Stimulated activated CD4-positive, alpha-beta T cell treated with anti-CD3 and anti-CD28 coated beads, Interleukin-1b, Interleukin-23, amount 100 ng/mL, for 48 hours (primary cell): ENCODE measurements at places on chromosomes 12 and 14.

DNA sequence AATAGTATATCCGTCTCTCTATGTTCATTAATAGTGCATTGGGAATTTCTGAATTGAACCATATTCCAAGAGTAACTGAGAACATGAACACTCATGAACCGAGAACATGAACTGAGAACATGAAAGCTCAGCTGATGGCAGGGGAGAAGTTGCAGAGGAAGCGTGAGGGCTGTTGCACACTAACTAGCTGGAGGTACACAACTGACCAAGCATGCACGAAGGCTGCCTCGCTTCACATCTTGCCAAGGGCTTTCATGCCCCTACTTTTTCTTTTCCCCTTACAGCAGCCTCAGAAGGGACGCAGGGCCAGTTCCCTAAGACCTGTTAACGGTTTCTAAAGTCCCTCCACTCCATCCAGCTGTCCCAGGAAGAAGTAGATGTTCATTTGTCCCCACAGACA, 4.3 kb downstream of the RNASE1 start:
- no peak for DNase-seq

GRCh38 chr12:22627371-22627770, 2.4 kb downstream of the ETNK1 start:
- no peak for DNase-seq

GRCh38 chr14:70807898-70808415, 1.4 kb downstream of the MAP3K9 start:
- DNase-seq, result peak; percentile 67

GRCh38 chr14:42710071-42710470, 1103.4 kb downstream of the LRFN5 start:
- no peak for DNase-seq

DNA sequence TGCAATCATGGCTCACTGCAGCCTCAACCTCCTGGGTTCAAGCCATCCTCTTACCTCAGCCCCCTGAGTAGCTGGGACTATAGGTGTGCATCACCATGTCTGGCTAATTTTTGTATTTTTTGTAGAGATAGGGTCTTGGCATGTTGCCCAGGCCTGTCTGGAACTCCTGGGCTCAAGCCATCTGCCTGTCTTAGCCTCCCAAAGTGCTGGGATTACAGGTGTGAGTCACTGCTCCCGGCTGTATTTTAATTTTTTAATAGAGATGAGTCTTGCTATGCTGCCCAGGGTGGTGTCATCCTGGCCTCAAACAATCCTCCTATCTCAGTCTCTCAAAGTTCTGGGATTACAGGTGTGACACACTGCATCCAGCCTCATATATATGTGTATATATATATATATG, 31.7 kb upstream of the GPRC5A start:
- DNase-seq, result no peak

DNA sequence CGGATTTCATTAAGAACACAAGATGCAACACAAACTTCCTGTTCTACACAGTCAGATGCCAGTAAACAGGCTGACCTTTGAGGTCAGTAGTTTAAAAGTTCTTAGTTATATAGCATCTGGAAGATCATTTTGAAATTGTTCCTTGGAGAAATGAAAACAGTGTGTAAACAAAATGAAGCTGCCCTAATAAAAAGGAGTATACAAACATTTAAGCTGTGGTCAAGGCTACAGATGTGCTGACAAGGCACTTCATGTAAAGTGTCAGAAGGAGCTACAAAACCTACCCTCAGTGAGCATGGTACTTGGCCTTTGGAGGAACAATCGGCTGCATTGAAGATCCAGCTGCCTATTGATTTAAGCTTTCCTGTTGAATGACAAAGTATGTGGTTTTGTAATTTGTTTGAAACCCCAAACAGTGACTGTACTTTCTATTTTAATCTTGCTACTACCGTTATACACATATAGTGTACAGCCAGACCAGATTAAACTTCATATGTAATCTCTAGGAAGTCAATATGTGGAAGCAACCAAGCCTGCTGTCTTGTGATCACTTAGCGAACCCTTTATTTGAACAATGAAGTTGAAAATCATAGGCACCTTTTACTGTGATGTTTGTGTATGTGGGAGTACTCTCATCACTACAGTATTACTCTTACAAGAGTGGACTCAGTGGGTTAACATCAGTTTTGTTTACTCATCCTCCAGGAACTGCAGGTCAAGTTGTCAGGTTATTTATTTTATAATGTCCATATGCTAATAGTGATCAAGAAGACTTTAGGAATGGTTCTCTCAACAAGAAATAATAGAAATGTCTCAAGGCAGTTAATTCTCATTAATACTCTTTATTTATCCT, 13.5 kb downstream of the PTGER2 start:
- DNase-seq, result no peak

- no peak for DNase-seq
Measured at GRCh38 chr12:50442178-50442908, 41.7 kb downstream of the LARP4 start.

GRCh38 chr12:132354982-132355680, 25.7 kb upstream of the GALNT9 start:
- no peak for DNase-seq

GRCh38 chr12:131211340-131211938, 257.7 kb downstream of the ADGRD1 start:
- DNase-seq, result no peak

- DNase-seq, result no peak
Measured at GRCh38 chr12:57094208-57095160, 5.6 kb downstream of the NAB2 start.

DNA sequence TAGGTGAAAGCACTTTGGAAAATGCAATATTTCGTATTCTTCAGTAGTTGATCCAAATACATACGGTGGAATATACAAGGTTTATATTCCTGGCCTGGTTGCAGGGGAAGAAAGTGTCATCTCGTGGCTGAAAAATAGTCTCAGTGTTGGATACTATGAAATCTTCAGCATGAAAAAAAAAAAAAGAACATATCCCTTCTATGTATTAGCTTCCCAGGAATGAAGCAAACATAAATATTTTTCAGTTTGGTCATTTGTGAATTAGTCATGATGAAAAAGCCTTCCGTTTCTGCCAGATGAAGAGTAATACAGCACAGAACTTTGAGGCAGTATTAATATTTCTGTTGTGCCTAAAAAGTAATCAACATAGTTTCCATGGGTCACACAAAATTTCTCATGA, 36.7 kb downstream of the FLRT2 start:
- DNase-seq, result no peak

DNA sequence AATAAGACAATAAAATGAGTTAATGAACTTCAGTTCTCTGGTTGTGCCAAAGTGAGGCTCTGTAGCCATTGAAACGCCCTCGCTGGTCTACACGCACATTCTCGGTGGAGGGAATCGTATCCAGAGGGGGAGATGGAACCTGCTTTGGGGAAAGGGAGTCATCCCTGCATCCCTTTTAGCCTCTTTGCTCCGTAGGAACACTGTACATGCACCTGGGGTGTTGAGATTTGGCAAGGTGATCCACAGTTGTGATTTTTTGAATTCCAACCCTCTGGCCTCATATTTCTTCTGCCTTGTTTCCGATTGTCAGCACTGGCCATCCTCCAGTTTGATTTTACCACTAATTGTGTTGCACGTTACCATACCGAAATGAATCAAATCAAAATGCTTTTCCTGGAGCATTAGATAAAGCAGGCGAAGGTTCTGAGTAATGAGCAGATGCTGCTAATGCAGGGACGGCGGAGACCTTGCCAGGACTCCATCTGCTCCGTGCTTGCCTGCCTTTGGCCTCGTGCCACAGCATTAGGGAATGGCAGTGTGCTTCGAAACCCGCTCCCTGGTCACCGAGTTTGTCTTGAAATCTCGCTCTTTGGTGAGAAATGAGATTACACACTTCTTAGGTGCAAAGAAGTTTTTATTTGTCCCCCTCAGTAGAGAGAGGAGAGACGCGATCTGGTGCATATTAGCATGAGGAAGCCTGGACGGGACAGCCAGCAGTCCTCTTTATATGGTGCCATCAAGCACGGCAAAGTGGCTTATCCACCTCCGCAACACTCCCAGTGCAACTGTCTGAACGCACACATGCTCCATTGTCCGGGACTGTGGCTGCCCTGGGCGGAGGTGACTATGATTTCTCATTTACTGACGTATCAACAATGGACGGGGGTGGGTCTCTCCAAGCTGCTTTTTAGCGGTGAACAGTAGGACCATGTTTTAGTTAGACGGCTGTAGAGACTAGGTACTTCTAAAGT, 59.1 kb downstream of the FBXW8 start:
- no peak for DNase-seq

GRCh38 chr12:98618952-98619351, 25.5 kb downstream of the SLC25A3 start:
- no peak for DNase-seq

- no peak for DNase-seq
Measured at GRCh38 chr12:52037248-52037861, 13.9 kb upstream of the NR4A1 start.

DNA sequence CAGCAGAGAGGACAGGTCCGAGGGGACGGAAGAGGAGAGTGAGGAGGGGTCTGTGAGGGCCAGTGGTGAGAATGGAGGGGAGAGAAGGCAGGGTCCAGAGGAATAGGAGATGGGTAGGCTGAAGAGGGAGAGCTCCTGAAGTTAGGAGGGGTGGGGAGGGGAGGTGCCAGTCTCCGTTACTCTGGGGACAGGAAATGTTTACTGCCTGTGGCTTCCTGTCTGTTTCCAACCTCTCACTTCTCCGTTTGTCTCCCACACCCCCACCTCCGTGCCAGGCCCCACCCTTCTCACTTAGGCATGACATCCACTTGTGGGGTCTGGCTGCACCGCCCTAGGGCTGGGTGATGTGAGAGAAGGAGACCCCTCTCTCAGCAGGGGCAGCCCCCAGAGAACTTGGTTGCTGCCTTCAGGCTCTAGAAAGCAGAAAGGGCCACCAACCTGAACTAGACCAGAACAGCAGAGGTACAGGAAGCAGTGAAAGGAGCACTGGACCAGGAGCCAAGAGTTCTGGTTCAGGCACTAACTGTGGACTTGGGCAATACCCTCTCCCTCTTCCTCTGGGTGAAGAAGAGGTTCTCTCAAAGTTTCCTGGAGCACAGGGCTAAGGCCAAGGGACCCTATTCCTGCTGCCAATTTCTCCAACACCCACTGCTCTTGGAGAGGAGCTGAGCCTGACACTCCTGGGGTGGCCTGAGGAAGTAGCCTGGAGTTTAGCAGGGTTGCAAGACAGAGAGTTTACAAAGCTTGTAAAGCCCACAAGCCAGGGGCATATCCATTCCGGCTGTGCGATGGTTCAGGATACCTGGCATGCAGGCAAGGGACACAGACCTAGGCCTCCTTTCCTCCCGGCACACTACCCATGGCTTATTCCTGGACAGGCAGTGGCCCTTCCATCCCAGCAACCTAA, 5.5 kb downstream of the ITGA5 start:
- DNase-seq, result peak; percentile 52

DNA sequence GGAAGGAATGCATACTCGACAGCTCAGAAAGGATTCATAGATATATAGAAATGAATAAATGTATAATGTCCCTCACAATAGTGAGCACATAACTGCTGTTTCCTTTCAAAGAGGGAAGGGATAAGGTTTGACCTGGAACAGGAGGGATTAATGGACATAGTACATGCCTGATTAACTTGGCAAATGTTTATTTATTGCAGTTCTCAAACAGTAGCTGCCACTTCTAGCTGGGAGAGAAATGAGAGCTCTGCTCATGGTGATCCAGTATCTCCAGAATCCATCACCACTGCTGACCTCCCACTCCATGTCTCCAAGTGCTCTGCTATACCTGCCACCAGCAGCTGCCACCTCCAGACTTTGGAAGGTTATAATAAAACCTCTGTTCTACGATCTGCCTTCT, 108.1 kb downstream of the LRIG3 start:
- DNase-seq, result no peak

DNA sequence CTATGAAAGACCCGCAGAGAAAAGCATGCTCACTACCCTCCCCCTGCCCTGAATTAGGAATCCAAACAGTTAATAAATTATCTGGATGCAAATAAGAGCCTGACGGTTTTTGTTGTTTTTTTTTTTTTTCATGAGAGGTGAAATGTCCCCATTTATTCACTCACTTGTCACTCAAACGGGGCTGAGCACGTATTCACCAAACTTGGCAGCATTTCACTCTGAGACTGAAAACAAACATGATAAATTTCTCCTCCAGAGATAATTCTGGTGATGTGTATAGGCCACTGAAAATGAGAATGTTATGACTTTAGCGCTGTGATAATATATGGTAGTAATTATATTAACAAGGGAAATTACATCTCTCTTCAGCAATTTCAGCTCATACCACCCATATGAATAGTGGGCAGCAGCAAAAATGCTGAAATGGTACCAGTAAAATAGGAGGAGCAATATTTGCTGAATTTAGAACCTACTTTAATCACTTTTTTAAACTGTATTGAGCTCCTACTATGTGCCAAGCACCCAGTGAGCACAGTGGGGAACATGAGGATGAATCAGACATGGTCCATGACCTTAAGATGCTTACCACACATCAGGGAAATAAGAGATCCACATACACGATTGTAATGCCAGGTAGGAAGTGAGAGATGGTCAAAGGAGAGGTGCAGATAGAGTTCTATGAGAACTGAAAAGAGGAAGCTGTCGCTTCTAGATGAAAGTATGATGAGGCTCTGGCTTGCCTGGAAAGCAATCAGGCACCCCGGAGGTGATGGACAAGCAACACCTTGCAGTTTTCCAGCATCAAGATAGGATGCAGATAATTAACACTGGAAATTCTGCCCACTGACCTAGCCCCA, 286.5 kb upstream of the TMPO start:
- no peak for DNase-seq

DNA sequence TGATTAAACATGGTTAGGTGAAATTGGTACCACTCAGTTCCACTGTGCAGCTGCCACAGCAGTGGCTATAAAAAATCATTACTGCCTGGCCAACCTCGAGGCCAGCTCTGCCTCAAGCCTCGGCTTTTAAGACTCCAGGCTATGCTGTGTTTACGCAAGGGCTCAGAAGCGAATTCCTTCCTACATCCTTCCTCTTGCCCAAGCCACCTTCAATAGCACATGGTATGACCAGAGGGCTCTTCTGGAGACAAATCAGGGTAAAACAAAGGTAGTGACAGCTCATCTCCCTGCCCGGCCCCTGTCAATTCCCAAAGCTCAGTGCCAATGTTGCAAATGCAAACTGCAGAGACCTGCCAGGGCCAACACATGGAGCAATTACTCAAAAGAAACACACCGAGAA, 31.9 kb downstream of the NUAK1 start:
- no peak for DNase-seq

GRCh38 chr12:98948343-98948949, 303.4 kb downstream of the APAF1 start:
- no peak for DNase-seq

GRCh38 chr12:94190623-94191022, 42.2 kb downstream of the PLXNC1 start:
- DNase-seq, result no peak
